ENCODE measurements at places on chromosomes 4 and X. TPM values are rescaled to one million over a fixed set of nuclear protein-coding genes. Genes with fewer than 3 reads are reported as not detected.
A peak's percentile ranks its signal among the peaks of the same experiment; 100 is the strongest.

SHISA3 gene
- 0.77 TPM for polyA plus RNA-seq

ZNF630 gene
- 0.24 TPM for polyA plus RNA-seq

SOX3 gene
- polyA plus RNA-seq: 0.03 TPM

SYNPO2 gene
- 0.89 TPM for polyA plus RNA-seq

NIPAL1 gene
- 0.89 TPM for polyA plus RNA-seq

IL2RG gene
- not detected for polyA plus RNA-seq

SPANXN3 gene
- not detected for polyA plus RNA-seq

TLR6 gene
- polyA plus RNA-seq: 0.96 TPM

DNA sequence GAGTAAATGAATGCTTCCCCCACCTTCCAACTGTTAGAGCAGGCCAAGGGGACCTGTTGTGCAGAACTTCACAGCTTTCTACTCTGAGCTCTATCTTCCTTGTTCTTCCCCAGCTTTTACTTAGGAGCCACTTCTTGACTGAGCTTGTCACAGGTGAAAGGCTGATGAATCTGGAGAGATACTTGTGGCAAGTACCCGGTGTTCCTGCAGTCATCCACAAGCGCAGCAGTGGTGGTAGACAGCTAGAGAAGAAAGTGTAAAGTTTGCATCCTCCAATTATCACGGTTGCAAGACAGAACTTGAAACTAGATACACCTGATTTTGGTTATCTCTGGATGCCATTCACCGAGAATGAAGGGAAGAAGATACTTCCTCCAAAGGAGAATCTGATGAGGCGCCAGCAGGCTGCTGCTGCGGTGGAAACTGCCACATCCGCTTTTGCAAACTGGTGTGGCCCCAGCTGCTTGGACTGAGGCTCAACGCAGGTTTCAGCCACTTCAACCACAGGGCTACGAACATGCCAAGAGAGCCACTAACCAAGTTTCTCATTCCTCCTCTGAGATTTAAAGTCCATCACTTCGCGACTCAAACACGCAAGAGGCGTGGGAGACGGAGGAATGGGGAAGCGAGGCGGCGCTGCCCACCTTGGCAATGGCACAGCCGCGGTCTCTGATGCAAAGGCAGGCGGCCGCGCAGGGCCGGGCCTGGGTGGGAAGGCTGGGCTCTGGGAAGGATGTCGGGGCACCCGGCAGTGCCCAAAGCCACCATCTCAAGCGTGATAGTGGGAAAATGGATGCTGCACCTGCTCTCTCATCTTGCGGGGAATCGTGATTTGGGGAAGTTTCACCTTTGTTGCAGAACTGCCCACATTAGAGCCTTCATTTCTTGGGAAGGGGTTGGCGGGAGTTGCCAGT lies 1.3 kb upstream of the FHIP1A start:
- no peak overlapping the region for H3K4me3 ChIP-seq
- peaks cover 3% of the 10 kb centered on the region for H3K4me1 ChIP-seq
- H3K27ac ChIP-seq: no peak overlapping the region
- peaks cover 35% of the 10 kb centered on the region for H3K27me3 ChIP-seq
- no peak for DNase-seq

DNA sequence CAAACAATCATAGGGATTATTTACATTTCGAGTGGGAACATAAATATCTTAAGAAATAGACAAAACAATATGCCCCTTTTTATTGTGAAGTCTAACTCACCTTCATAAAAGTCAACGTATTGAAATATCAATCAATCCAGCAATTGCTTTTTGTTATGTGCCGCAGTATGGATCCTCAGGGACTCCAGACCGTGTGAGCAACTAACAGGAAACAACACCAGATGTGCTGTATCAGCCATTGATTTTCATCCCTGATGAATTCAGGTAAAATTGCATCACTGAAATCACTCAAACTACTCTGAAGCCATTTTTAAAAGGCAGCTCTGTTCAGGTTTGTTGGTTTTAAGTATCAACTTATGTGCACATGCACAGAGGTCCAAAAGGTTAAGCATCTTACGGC lies 197.3 kb upstream of the FAT1 start:
- H3K4me3 ChIP-seq: no peak overlapping the region
- H3K4me1 ChIP-seq: peaks cover 10% of the 10 kb centered on the region
- H3K36me3 ChIP-seq: no peaks in the 10 kb centered on the region
- H3K27ac ChIP-seq: peak overlapping the region; percentile 96

- DNase-seq: no peak
- no peak overlapping the region for H3K4me3 ChIP-seq
- H3K4me1 ChIP-seq: no peaks in the 10 kb centered on the region
Measured at GRCh38 chr4:1668488-1668840, 15.6 kb downstream of the FAM53A start.

GRCh38 chr4:56195025-56195424 lies 192.3 kb downstream of the AASDH start:
- H3K4me3 ChIP-seq: no peak overlapping the region
- H3K36me3 ChIP-seq: no peaks in the 10 kb centered on the region
- H3K27me3 ChIP-seq: no peaks in the 10 kb centered on the region
- no peaks in the 10 kb centered on the region for H3K4me1 ChIP-seq
- peak; percentile 3 for DNase-seq

- H3K27me3 ChIP-seq: no peaks in the 10 kb centered on the region
- no peak overlapping the region for H3K27ac ChIP-seq
- peaks cover 5% of the 10 kb centered on the region for H3K4me1 ChIP-seq
- DNase-seq: no peak
- H3K36me3 ChIP-seq: no peaks in the 10 kb centered on the region
- no peak overlapping the region for H3K4me3 ChIP-seq
Measured at GRCh38 chr4:145929415-145930178, 9.0 kb downstream of the ZNF827 start.

DNA sequence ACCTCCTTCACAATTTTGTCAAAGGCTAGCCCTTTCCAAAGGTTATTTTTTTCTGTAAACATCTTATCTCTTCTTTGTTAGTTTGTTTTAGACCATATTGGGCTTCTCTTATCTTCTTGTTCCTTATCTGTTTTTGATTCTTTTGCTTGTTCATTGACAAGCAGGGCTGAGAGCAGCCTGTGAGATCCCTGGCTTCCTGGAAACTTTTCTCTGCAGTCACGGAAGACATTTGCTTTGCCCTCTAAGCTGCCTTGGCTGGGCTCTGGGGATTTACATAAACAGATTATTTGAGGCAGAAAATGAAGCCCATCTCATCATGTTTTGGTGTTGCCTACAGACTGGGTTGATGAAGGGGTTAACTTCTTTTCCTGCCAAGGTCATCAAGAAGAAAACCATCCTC lies 157.4 kb upstream of the AMOT start:
- no peaks in the 10 kb centered on the region for H3K4me1 ChIP-seq
- H3K27ac ChIP-seq: no peak overlapping the region
- H3K4me3 ChIP-seq: no peak overlapping the region
- DNase-seq: no peak
- no peaks in the 10 kb centered on the region for H3K27me3 ChIP-seq
- no peaks in the 10 kb centered on the region for H3K36me3 ChIP-seq

DNA sequence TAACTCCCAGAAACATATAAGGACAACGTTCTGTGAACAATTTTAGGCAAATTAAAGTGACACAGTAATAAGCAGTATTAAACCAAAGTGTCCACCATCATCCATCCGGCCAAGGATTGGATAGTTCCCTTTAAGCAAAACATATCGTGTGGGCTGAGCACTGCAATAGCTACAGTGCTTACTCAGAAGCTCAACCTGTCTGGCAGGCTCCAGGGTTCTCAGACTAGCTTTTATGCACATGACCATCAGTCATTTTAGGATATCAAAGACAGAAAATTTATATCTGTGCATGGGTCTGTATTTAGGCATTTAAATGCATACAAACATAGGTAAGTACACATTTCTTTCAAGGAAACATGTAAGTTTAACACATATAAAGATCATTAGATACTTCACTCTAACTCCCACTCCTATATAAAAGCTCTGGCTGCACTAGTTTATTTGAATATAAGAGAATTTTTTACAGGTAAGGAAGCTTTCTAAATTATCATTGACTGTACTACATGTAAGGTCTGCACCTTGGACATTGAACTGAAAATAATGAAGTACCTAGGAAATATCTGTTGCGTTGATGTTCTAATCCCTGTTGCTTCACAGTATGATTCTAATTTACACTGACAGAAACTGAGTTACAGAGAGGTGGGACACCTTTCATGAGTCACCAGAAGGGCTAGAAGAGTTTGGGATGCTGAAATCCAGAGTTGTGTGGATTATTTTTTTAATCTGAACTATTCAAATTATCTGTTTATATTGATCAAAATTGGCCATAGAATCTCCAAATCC lies 67.6 kb downstream of the ELOVL6 start:
- no peaks in the 10 kb centered on the region for H3K27me3 ChIP-seq
- 0 out of 2 replicates have a peak, but pooled peaks cover 2% of the 10 kb centered on the region for H3K4me1 ChIP-seq
- no peak for DNase-seq
- H3K36me3 ChIP-seq: no peaks in the 10 kb centered on the region
- no peak overlapping the region for H3K4me3 ChIP-seq

DNA sequence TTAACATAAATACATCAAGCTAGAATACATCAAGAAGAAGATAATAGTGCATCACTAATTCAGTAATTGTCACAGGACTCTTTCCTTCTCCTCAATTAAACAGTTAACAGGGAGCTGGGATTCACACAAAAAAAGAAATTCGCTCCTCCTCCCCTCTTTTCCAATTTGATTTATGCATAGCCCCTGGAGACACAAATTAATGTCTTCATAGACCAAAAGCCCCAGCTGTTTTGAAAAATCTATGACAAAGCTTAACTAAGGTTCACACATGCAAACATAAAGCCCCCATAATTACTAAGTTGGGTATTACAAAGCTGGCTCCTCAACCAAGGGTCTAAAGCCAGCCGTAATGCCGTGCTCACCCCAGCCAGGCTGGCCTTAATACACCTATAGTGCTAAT lies 61.2 kb downstream of the ENOX2 start:
- H3K4me1 ChIP-seq: no peaks in the 10 kb centered on the region
- no peak overlapping the region for H3K27ac ChIP-seq
- H3K4me3 ChIP-seq: no peak overlapping the region
- DNase-seq: no peak

DNA sequence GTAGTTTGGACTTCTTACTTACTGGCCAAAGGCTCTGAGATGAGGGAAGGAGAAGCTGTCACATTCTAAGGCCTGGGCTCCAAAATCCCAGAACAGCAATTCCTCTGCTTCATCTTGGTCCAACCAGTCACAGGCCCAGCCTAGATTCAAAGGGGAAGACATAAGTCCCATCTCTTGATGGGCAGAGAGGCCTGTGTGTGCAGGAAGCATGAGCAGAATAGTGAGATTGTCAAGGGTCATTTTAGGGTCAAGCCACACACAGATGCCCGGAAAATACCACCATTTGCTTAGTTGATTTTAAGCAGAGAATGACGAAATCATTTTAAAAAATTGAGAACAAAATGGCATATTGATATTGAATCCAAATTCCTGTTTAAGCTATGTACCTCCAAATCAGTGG lies 580.9 kb upstream of the ZFP42 start:
- H3K27ac ChIP-seq: no peak overlapping the region
- no peaks in the 10 kb centered on the region for H3K36me3 ChIP-seq
- no peaks in the 10 kb centered on the region for H3K27me3 ChIP-seq
- H3K4me3 ChIP-seq: no peak overlapping the region
- H3K4me1 ChIP-seq: no peaks in the 10 kb centered on the region
- DNase-seq: no peak

GRCh38 chrX:119758731-119759247 lies 401 bp downstream of the SOWAHD start:
- H3K4me1 ChIP-seq: peaks cover 8% of the 10 kb centered on the region
- H3K27me3 ChIP-seq: no peaks in the 10 kb centered on the region
- no peak overlapping the region for H3K27ac ChIP-seq
- H3K4me3 ChIP-seq: peak overlapping the region; percentile 46
- DNase-seq: no peak
- H3K36me3 ChIP-seq: no peaks in the 10 kb centered on the region

DNA sequence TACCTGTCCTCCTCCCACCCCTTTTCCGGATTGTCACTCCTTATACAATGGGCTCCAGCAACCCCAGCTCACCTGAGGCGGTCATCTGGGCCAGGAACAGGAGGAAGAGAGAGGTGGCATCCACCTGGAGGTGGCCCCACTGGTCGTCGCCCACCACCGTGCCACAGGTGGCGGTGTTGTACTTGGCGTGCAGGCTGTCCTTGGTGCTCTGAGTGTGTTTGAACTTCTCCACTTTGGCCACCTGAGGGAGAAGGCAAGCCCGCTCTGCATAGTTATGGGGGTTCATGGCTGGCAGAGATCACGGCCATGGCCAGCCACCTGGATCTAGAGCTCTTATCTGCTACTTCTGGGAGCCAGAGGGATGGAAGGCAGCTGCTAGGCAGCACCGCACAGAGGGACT lies 32.9 kb downstream of the PHKA2 start:
- peaks cover 1% of the 10 kb centered on the region for H3K36me3 ChIP-seq
- DNase-seq: no peak
- H3K27me3 ChIP-seq: no peaks in the 10 kb centered on the region
- no peak overlapping the region for H3K27ac ChIP-seq
